WTC11 (cell line): ENCODE measurements at places on chromosomes 7 and 10.

DNA sequence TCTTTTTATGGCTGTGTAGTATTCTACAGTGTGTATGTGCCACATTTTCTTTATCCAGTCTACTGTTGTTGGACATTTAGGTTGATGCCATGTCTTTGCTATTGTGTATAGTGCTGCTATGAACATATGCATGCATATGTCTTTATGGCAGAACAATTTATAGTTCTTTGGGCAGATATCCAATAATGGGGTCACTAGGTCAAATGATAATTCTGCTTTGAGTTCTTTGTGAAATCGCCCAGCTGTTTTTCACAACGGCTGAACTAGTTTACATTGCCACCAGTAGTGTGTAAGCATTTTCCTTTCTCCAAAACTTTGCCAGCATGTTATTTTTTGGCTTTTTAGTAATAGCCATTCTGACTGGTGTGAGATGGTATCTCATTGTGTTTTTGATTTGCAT is 214.8 kb upstream of the TMEM229A start:
- DNase-seq = no peak

GRCh38 chr10:66654861-66655260 is 271.0 kb upstream of the LRRTM3 start:
- DNase-seq = no peak

GRCh38 chr10:121211446-121211845 is 360.3 kb downstream of the WDR11 start:
- no peak for DNase-seq

- no peak for DNase-seq
Observed at GRCh38 chr10:62374862-62375710, 917 bp downstream of the ZNF365 start.

GRCh38 chr7:30114536-30115238 is 20.1 kb upstream of the MTURN start:
- no peak for DNase-seq

- DNase-seq = no peak
Observed at GRCh38 chr10:131774681-131775085, 126.1 kb upstream of the PPP2R2D start.

GRCh38 chr10:124593431-124593985 is 131.9 kb downstream of the LHPP start:
- no peak for DNase-seq

DNA sequence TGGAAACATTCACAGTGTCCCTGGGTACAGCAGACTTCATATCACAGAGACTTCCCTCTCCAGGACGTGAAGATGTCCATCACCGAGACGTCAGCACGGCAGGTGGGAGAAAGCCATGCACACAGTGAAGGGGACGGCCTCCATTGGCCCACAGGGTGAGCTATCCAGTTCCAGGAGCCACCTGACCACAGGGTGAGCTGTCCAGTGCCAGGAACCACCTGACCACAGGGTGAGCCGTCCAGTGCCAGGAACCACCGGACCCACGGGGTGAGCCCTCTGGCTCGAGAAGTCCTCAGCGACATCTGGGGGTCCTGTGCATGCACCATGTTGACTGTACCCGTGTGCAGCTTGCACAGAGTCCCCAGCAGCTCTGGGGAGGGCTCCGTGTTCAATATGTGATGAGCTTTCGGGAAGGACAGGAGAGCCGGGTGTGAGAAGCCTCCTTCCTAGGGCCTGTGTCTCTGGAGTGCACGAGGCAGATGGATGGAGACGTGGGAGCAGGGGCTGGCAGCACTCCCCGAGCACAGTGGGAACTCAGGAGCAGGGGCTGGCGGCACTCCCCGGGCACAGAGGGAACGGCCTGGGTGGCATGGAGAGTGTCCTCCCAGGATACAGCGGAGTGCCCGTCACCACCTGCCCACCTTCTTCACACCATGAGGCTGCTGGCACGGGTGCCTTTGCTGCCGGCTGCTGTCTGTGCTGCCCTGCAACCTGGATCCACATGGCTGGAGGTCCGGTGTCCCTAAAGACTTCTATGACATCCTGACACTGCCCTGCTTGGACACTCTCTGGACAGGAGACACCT is 616.2 kb downstream of the DNAJB6 start:
- DNase-seq = no peak

DNA sequence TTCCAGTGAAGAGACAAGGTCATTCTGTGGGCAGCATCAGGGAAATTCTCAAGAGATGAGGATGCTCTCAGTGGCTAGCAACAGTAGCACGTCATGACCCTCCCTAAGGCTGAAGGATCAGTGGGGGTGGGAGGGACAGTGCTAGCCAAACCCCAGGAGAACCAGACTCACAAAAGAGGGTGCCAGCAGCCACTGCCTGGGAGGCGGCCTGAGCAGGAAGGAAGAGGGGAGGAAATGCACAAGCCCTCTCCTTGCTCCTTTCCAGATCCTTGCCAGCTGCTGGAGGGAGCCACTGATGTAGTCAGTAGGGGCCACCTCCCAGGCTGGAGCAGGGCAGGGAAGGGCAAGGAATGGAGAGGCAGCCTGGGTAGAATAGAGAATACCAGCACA is 302.7 kb downstream of the RPS24 start:
- DNase-seq = no peak

DNA sequence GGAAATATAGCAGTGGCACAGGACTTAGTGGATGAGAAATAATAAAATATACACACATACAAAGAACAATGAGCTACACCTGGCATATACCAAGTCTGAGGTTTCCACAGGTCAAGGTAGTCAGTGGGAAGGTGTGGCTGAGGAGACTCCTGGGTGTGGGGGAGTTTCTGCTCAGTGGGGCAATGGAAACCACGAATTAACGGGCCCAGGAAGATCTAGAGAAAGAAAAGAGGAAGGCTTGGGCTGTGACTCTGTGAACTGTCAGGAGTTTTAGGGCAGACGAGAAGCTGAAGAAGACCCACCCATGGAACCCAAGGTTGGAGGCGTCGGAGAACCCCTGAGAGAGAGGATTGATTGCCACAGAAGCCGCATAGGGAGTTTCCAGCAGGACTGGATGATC is 196.5 kb downstream of the HERPUD2 start:
- DNase-seq = no peak

DNA sequence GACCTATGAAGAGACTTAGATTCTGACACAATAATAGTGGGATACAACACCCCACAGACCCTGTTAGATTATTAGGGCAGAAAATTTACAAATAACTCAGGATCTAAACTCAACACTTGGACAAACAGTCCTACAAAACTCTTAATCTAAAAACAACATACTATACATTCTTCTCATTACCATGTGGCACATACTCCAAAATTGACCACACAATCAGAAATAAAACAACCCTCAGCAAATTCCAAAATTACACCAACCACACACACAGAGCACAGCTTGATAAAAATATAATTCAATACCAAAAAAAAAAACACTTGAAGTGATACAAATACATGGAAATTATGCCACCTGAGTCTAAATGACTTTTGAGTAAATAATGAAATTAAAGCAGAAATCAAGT is 7.8 kb downstream of the ZNF680 start:
- no peak for DNase-seq

DNA sequence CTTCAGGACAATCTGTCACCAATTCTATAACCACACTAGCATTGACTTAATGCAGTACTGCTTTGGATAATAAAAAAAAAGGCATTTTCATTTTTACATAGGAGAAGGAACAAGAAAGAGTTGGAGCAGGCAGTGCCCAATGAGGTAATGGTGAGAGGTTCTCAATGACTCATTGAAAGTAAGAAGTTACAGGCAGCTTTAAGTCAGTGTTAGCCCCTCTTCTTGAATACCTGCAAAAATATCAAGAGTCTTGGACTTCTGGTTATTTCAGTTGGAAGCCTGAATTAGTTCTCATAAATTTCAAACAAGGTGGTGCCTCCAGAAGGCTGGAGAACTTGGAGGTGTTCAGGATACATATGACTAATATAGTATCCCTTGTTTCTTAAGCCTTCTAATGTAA is 422.5 kb downstream of the HTR7 start:
- no peak for DNase-seq

- DNase-seq = no peak
Observed at GRCh38 chr7:47634273-47634672, 52.4 kb upstream of the TNS3 start.

DNA sequence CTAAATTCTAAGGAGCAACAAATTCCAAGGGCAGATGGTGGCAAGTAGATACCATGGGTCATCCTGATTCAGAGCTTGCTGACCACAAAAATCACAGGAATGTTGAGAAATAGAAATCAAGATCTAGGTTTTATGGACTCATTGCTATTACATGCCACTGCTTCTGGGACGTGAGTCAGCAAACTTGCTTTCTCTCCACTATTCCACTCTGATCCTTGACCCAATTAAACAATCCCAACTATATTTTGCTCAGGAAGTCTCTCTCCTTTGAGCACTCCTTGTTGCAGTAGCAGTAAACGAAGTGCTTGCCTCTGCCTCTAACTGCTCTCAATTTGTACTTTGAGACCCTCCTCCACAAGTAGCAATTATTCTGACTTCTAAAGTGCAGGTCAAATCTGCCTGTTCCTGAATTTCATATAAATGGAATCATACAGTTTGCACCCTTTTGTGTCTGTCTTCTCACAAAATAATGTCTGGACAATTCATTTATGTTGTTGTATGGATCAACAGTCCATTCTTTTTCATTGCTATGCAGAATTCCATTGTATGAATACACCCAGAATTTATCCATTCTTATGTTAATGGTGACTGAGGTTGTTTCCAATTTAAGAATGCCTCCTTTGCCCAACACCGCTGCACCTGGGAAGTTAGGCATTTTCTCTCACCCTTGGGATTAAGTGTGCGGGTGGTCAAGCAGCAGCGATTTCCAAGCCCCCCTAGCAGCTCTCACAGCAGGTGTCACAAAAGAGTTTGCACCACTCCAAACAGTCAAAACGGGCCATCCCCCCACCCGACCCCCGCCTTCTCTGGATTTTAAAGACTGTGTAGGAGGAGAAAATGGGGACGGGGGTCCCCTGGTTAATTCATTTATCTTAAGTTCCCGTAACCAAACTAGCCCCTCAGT is 35.9 kb downstream of the ACSM6 start:
- DNase-seq = peak; percentile 66

- DNase-seq = no peak
Observed at GRCh38 chr10:13247246-13247645, 13.1 kb upstream of the UCMA start.

GRCh38 chr7:124713086-124713485 is 52.5 kb downstream of the GPR37 start:
- DNase-seq = no peak

GRCh38 chr7:85583131-85583953 is 396.5 kb upstream of the SEMA3D start:
- no peak for DNase-seq

DNA sequence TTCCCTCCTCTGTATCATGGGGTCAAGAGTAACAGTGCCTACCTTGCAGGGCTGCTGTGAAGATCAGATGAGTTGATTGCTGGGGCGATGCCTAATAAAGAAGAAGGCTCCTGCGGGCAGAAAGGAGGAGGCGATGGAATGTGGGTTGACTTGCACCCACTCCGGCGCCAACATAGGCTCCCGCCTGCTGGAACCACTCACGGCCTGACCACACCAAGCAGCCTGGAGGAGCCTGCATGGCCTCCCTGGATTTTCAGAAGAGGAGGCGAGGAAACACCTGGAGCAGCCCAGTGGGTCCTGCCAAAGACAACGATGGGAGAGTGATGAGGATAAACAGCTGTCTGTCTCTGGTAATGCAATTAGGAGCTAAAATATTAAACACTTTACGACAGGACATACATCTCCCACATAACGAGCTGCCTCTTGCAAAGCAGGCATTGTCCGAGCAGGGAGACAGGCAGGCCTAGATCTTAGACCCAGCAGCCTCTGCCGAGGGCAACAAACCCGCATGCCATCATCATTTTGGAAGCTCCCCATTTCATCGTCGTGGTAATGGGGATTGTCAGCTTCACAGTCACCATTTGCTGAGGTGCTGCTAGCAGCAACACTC is 302.9 kb upstream of the ZMIZ1 start:
- no peak for DNase-seq

DNA sequence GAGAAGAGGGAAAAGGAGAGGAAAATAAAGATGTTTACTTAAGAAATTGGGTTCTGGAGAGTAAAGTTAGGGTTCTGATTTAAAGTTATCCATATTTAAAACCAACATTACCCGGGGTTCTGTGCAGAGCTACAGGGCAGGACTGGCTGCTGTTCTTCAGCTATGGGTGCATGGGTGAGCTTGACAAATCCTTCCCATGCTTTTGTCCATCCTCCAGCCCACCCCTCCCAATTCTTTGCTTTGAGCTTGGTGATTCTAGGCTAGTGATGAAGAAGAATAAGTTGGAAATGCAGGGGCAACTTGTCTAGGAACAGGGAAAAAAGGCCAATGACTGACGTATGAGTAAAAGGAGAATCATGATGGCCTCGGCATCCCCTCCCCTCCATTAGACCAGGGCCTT is 636.0 kb downstream of the LRMDA start:
- DNase-seq = no peak

- no peak for DNase-seq
Observed at GRCh38 chr10:126609566-126609965, 60.9 kb downstream of the C10orf90 start.
